MCF 10A (cell line): ENCODE measurements at places on chromosomes 1 and 21. TPM values are rescaled to one million over a fixed set of nuclear protein-coding genes. Genes with fewer than 3 reads are reported as not detected.

Gene TEDDM1
- not detected in 2 replicates for total RNA-seq

Gene LENEP
- total RNA-seq = 0.83 TPM in 1 of 2 replicates, not detected in the other

Gene NCF2
- total RNA-seq = 4.9 and 8.7 TPM in 2 replicates

Gene TNFRSF4
- total RNA-seq = not detected in 2 replicates

Gene S100A14
- 264 and 332 TPM in 2 replicates for total RNA-seq

Gene KRTAP20-4
- not detected in 2 replicates for total RNA-seq

Gene COX20
- 44.6 and 46.1 TPM in 2 replicates for total RNA-seq
